Right lobe of liver (tissue), 6 donors: ENCODE measurements at places on chromosomes 5 and 9. TPM values are rescaled to one million over a fixed set of nuclear protein-coding genes. Genes with fewer than 3 reads are reported as not detected.

DNA sequence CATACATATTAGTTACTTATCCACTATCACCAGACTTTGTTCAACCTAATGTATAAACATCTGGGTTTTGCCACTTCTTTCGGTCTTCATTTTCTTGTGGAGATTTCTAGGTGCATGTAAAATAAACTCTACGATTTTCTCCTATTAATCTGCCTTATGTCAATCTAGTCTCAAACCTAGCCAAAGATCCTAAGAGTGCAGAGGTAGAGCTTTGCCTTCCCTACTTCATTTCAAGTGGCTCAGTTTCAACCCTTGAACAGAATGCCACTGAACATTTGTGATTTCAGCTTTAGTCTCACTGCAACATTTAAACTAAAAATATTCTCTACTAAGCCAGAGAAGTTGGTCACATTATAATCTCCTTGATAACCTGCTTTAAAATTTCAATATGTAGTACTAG lies 94.0 kb downstream of the EDIL3 start:
- no peaks in the 10 kb centered on the region for H3K36me3 ChIP-seq
- H3K4me3 ChIP-seq = no peak overlapping the region
- H3K27me3 ChIP-seq = no peaks in the 10 kb centered on the region
- no peak overlapping the region for H3K27ac ChIP-seq
- DNase-seq = no peak

DNA sequence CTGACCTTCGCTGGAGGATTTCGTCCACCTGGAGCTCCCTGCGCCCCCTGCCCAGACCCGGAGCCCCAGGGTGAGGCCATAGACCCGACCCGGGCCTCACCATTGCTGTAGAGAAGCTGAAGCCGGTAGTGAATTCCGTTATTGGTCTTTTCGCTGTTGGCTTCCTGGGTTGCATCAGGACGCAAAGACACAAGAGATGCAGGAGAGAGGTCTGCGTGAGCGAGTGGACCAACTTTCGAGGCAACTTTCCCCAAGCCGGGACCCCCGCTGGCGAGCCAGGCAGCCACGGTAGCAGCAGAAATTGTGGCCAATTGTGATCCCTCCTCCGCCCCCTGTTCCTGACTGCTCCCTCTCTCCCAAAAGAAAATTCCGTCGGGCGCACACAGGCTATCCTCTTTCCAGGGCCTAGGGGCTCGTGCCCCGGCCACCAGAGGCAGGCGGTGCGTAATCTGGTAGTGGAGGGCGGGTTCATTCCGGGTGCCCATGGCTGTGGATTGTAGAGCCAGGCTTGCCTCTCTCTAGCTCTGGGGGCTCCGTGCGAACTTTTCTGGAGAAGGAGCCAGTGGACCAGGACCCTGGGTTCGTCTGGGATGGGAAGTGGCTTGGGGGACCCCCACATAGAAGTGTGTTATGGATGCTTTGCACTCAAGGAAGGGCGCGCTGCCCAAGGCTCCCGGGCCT lies 3.3 kb downstream of the EBF1 start:
- H3K4me3 ChIP-seq = no peak overlapping the region
- H3K27me3 ChIP-seq = peaks cover 39% of the 10 kb centered on the region
- DNase-seq = no peak
- H3K27ac ChIP-seq = no peak overlapping the region

DNA sequence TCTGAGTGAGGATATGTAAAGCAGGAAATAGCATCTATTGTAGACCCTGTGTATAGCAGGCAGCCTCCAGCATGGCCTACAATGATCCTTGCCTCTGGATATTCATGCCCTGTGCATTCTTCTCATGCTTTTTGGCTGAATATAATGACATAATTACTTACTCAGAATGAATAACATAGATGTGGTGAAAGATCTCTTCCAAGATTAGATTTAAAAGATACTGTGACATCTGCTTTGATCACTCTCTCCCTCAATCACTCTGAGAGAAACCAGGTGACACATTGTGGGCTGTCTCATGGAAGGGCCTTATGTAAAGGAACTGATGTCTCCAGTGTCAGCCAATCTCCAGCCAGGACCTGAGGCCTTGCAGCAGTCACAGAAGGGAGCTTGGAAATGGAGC lies 376.7 kb downstream of the DNAH5 start:
- no peaks in the 10 kb centered on the region for H3K36me3 ChIP-seq
- DNase-seq = no peak
- H3K27ac ChIP-seq = no peak overlapping the region
- no peaks in the 10 kb centered on the region for H3K4me1 ChIP-seq
- H3K27me3 ChIP-seq = no peaks in the 10 kb centered on the region
- H3K4me3 ChIP-seq = no peak overlapping the region

DNA sequence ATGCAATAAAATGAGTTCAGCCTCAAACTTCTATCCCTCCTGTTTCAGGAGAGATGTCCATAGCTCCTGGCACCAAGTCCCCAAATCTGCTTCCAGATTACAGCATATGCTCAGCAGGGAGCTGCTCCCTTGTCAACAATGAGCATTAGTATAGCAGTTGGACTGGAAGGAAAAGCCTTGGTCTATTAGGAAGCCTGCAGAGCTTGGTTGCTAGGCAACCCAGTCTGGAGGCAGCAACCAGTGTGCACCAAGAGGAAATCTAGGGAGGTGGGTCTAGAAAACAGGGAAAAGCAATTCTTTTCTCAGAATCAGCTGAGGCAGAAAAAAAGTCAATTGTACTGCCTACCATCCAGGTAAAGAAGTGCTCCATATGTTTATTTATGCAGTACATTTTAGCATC lies 229.5 kb upstream of the NMUR2 start:
- no peaks in the 10 kb centered on the region for H3K4me1 ChIP-seq
- no peak for DNase-seq
- no peak overlapping the region for H3K4me3 ChIP-seq
- H3K27ac ChIP-seq = no peak overlapping the region
- H3K27me3 ChIP-seq = no peaks in the 10 kb centered on the region
- no peaks in the 10 kb centered on the region for H3K36me3 ChIP-seq

GRCh38 chr9:89667726-89668125 lies 62.9 kb downstream of the GADD45G start:
- peaks cover 81% of the 10 kb centered on the region for H3K4me1 ChIP-seq
- DNase-seq = peak; percentile 79
- H3K27ac ChIP-seq = peak overlapping the region; percentile 92
- no peak overlapping the region for H3K4me3 ChIP-seq
- no peaks in the 10 kb centered on the region for H3K36me3 ChIP-seq

The FAM78A gene
- 2.4 TPM for total RNA-seq

- no peaks in the 10 kb centered on the region for H3K4me1 ChIP-seq
- no peaks in the 10 kb centered on the region for H3K36me3 ChIP-seq
- no peak overlapping the region for H3K4me3 ChIP-seq
- no peaks in the 10 kb centered on the region for H3K27me3 ChIP-seq
- no peak overlapping the region for H3K27ac ChIP-seq
Measured at GRCh38 chr5:163619951-163620350, 114.5 kb downstream of the MAT2B start.

GRCh38 chr9:70902171-70902570 lies 219.2 kb downstream of the TRPM3 start:
- no peak for DNase-seq
- H3K36me3 ChIP-seq = no peaks in the 10 kb centered on the region
- no peak overlapping the region for H3K27ac ChIP-seq
- H3K27me3 ChIP-seq = no peaks in the 10 kb centered on the region
- H3K4me3 ChIP-seq = no peak overlapping the region

The YIPF5 gene
- total RNA-seq = 21.6 TPM

The LNPEP gene
- 7.9 TPM for total RNA-seq

The ADAMTS6 gene
- 0.44 TPM for total RNA-seq

- H3K4me3 ChIP-seq = no peak overlapping the region
- H3K36me3 ChIP-seq = no peaks in the 10 kb centered on the region
- H3K27me3 ChIP-seq = no peaks in the 10 kb centered on the region
- no peak for DNase-seq
Measured at GRCh38 chr5:119740225-119740624, 110.9 kb downstream of the FAM170A start.

The ANKRD18A gene
- total RNA-seq = 3.1 TPM

The PIP5K1B gene
- 0.71 TPM for total RNA-seq

DNA sequence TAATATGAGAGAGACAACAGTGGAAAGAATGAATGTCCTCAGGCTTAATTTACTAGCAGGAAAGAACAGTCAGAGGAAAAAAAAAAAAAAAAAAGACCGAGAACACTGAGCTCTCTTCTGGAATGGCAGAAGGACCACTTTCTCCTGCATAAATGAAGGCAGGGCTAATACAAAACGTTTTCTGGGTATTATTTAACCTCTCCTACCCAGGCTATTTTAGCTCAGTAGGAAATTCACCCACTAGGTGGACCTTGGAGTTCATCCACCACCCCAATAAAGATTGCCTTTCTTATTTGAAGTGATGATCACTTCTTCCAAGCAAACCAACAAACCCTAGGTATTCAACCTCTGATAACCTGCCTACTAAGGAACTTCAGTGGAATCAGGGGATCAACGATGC lies 3.7 kb downstream of the GLIS3 start:
- no peak overlapping the region for H3K27ac ChIP-seq
- no peaks in the 10 kb centered on the region for H3K4me1 ChIP-seq
- H3K36me3 ChIP-seq = no peaks in the 10 kb centered on the region

- DNase-seq = no peak
- no peak overlapping the region for H3K4me3 ChIP-seq
- no peaks in the 10 kb centered on the region for H3K36me3 ChIP-seq
- H3K27me3 ChIP-seq = no peaks in the 10 kb centered on the region
- H3K4me1 ChIP-seq = no peaks in the 10 kb centered on the region
- no peak overlapping the region for H3K27ac ChIP-seq
Measured at GRCh38 chr9:135413086-135413375, 66.6 kb upstream of the PPP1R26 start.

The TOR1A gene
- 18.4 TPM for total RNA-seq

DNA sequence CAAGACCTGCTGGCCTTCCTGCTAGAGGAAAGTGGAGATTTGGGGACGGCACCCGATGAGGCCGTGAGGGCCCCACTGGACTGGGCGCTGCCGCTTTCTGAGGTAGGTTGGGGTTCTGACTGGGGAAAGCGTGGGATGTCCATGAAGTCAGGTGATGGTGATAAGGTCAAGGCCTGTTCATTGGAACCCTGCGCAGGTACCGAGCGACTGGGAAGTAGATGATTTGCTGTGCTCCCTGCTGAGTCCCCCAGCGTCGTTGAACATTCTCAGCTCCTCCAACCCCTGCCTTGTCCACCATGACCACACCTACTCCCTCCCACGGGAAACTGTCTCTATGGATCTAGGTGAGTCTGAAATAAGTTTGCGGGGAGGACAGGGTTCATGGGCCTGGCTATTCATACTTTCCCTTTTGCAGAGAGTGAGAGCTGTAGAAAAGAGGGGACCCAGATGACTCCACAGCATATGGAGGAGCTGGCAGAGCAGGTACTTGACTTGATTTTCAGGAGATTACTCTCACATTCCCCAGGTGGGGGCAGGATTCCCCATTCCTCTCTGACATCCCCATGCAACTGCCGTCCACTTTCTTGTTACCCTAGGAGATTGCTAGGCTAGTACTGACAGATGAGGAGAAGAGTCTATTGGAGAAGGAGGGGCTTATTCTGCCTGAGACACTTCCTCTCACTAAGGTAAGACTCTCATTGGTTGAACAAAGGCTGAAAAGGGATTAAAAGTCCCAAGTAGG lies 505 bp downstream of the CREB3 start:
- H3K36me3 ChIP-seq = peaks cover 8% of the 10 kb centered on the region
- peak overlapping the region; percentile 98 for H3K27ac ChIP-seq
- peaks cover 48% of the 10 kb centered on the region for H3K4me1 ChIP-seq
- H3K27me3 ChIP-seq = no peaks in the 10 kb centered on the region
- no peak for DNase-seq

DNA sequence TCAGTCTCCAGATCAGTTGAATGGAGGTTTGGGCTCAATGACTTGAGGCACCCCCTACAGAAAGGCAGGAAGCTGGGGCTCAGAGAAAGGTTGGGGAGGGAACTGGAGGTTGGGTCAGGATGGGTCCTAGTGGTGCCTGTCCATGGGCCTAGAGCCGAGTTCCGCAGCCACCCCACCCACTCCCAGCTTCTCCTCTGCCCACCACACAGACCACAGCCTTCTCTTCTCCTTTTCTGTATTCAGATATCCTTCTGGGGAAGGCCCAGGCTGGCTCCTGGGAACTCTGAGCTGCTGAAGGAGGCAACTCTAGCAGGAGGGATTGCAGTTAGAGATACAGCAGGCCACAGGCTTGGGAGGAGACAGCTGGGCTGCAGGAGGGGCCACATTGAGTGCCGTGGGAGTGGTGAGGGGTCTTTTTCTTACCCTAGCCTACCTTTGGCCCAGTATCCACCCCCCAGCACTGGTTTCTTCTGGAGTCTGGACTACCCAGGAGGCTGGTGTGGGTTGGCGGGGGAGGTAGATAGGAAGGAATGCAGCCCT lies 15.4 kb upstream of the PTGS1 start:
- no peak overlapping the region for H3K27ac ChIP-seq
- no peaks in the 10 kb centered on the region for H3K27me3 ChIP-seq
- H3K4me1 ChIP-seq = no peaks in the 10 kb centered on the region
- no peak for DNase-seq
- H3K4me3 ChIP-seq = no peak overlapping the region

DNA sequence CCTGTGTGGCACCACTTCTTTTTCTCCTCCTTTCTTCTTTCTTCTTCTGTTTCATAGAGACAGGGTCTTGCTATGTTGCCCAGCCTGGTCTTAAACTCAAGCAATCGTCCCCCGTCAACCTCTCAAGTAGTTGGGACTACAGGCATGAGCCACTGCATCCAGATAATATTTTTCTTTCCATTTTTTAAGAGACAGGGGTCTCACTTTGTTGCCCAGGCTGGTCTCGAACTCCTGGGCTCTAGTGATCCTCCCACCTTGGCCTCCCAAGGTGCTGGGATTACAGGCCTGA lies 47.4 kb upstream of the IER5L start:
- no peak overlapping the region for H3K4me3 ChIP-seq
- DNase-seq = no peak
- no peaks in the 10 kb centered on the region for H3K27me3 ChIP-seq
- no peaks in the 10 kb centered on the region for H3K36me3 ChIP-seq
- no peaks in the 10 kb centered on the region for H3K4me1 ChIP-seq

The ABLIM3 gene
- total RNA-seq = 122 TPM
